GM03348 (cell line): ENCODE measurements at places on chromosomes 4 and X.

DNA sequence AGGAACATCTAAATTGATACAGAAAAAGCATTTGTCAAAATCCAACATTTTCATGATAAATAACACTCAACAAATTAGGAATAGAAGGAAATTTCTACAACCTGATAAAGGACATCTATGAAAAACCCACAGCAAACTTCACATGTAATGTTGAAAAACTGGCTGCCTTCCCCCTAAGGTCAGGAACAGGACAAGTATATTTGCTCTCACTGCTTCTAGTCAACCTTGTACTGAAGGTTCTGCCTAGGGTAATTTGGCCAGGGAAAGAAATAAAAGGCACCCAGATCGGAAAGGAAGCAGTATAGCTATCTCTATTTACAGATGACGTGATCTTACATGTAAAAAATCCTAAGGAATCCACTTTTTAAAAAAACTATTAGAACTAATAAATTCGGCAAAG, 97.1 kb upstream of the USP9X start:
- no peak for DNase-seq

- DNase-seq, result no peak
Observed at GRCh38 chrX:130402208-130402684, 459 bp downstream of the RBMX2 start.

DNA sequence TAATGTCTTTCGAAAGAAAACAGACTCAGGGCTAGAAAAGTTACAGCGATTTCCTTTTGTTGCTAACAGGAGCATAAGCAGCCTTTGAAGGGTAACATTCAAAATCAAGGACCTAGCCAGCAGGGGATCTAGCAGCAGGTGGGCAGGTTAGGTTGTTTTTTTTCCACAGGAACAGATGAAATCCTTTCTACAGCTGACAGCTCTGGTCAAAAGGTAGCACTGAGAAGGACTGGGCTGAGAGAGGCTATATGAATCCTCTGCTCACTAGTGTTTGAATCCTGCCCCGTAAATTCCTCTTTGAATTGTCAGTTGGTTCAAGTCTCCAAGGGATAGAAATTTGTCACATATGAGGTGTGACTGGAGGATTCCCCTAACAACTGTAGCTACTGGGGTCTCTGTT, 188.2 kb downstream of the SH2D1A start:
- DNase-seq, result no peak

- no peak for DNase-seq
Observed at GRCh38 chrX:105168577-105168976, 51.9 kb downstream of the TEX13A start.

GRCh38 chrX:3567686-3568085, 145.8 kb downstream of the PRKX start:
- DNase-seq, result no peak

DNA sequence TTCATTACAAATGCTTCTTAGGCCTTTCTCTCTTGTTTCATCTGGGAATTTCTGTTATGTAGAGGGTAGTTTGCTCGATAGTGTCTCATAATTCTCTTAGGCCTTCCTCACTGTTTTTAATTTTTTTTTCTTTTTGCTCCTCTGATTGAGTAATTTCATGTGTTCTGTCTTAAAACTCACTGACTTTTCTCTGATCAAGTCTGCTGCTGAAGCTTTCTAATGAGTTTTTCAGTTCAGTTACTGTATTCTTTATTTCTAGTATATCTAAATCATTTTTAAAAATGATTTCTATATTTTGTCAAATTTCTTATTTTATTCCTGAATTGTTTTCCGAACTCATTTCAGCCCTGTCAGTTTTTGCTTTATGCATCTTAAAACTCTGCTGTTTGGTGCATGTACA, 228.0 kb downstream of the MID1IP1 start:
- no peak for DNase-seq

DNA sequence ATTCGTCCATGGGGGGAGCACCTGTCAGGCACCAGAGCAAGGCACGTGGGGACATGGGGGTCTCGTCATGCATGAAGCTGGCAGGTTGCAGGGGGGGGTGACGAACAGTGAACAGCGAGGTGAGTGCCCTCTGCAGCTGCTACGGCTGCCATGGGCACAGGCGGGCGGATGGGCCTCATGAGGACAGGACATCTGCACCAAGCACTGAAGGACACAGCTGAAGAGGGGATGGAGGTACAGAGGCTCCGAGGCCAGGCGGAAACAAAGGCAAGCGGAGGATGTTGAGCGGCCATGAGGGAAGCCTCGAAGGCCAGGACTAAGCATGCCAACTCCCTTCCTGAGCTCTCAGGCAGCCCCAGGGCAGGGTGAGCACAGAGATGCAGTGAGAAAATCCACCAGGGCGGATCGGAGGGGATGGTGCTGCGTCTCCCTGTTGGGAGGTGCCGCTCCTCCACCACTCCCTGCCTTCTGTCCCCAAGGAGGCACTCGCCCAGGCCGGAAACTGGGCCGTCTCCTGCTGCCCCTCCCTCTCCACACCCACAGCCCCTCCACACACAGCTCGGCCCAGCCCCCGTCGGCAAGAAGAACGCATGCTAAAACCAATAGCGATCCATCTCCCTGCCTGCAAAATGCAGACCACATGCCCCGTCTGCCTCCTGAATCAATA, 24.6 kb downstream of the ABLIM2 start:
- DNase-seq, result no peak

- peak; percentile 78 for DNase-seq
Observed at GRCh38 chr4:151117371-151117962, 18.0 kb downstream of the RPS3A start.

DNA sequence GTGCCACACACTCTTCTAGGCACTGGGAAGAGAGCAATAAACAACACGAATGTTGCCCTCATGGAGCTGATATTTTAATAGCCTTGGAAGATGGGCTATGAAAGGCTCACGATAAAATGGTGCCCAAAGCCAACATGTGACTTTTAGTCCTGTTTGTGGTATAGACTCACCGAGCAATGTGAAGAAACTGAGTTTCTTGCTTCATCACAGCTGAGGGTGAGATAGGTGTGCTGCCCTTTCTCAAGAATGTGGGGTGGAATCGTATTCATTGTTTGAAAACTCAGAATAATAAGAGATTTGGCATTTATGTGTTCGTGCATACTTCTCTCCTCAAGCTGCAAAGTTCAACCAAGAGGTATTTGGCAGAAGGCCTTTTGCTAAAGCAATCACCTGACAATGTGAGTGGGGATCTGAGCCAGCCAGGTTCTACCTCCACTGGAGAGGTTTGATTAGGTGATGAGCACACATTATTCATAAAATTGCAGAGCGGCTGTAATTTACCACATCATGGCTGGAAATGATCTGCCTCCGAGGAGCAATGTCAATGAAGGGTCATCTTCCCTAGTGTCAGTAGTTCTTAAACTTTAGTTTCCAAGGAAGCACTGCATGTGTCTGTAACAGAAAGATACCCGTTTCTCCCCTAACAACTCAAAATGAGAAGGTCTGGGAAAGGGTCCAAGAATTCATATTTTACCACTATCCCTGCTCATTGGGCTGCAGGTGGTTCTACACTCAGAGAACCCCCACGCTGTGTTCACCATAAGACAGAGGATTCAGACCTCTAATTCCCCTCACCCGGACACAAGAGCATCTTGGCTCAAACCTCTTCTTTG, 41.9 kb upstream of the CBR4 start:
- DNase-seq, result no peak

DNA sequence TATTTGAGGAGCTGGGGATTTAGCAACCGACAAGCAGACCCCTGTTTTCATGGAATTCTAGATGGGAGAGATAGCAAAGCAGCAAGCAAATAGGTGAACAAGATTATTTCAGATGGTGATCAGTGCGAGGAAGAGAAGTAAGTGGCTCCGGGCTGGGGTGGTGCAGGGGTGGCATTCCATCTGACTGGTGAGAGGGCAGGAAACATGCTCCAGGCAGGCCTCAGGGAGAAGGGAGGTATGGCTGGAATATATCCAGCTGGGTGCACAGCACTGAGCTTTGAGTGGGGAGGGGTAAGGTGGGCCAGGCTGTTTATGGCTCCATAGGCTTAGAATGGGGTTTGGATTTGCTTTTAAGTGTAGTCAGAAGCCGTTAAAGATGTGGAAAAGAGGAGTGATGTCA, 21.2 kb downstream of the PTTG2 start:
- no peak for DNase-seq

DNA sequence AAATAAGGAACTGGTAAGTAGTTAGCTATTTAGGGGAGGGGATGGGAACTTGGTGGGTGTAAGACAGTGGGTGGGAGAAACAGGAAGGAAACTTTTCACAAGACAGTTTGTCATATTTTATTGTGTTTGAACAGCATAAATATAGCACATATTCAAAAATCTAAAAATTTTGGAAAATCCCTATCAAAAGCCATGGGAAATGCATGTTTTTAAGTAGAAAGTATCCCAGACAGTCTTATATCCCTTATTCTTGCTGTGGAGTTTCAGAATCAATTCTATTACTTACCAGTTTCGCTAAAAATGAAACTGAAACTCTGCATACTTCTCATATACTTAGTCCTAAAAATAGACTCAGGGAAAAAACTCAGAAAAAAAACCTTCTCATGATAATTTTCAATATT, 22.3 kb upstream of the RASGEF1B start:
- no peak for DNase-seq

DNA sequence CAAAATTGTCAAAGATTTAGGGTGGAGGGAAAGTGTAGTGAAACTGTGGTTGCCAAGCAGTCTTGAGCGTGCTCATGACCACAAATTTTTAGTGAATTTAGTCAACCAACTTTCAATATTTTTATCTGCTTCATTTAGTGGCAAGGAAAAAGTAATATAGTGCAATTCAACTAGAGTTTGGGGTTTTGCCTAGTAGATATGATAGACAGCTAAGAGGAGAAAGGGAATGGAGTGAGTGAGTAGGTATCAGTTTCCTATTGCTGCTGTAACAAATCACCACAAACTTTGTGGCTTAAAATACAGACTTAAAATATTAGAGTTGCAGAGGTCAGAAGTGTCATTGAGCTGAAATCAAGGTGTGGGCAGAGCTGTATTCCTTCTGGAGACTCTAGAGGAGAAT, 3.7 kb upstream of the CT47C1 start:
- DNase-seq, result no peak

DNA sequence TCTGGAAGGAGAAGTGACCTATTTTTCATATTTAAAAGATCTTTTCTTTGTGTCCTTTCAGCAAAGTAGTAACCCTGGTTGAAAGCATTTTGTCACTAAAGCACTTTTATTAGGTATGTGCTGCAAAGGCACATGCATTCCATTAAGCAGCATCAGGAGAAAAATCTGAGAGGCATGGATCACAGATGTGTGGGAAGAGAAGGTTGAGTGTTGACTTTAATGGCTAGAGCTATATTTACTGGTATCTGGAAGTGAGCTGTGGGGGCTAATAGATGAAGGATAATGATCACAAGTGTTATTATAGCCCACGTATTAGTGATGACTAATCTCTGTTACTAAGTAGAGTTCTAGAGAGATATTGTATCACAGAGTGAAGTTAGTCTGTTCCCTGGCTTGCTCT, 1520.7 kb downstream of the ARAP2 start:
- no peak for DNase-seq

GRCh38 chrX:13764281-13764680, 29.7 kb downstream of the OFD1 start:
- DNase-seq, result no peak

GRCh38 chr4:6267573-6267972, 2.1 kb upstream of the WFS1 start:
- DNase-seq, result no peak

GRCh38 chrX:111151764-111152163, 55.8 kb downstream of the PAK3 start:
- DNase-seq, result no peak

DNA sequence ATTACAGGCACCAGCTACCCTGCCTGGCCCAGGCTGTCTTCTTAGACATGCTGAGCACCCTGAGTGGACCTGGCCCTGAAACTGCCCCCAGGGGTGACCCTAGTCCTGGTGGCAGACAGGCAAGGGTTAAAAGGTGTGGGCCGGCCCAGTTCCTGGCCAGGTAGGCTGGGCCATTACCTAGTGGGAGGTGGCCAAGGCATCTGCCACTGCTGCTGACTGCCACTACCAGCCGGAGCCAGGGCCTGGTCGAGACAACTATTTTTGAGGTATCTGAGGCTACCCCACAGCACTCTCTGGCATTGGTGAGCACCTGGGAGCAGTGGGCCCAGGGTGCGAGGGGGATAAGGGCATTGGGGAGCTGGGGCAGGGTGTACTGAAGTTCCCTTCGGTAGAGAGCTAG, at the start of gene CCDC120:
Gene CCDC120, plus strand, starts transcription at position 206 of the 400 bp plus-strand sequence. CDS start 3,043 bp downstream, outside the sequence.
- DNase-seq, result no peak

GRCh38 chr4:120771907-120772306, 150.6 kb downstream of the PRDM5 start:
- DNase-seq, result no peak

DNA sequence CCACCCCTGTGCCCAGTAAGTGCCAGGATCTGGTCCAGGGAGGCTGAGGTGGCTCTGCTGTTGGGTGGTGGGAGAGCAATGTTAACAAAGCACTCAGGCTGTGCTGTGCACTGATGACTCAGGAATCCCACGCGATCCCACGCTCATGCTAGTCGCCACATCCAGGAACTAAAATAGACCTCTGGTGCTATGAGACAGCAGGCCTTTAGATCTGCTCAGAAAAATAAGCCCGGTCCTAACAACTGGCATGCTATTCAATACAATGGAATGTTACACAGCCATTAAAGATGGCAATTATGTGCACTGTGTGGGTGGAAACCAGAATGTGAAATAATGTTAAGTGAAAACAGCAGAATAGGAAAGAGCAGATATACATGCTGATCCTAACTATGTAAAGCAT, 26.0 kb downstream of the ARL13A start:
- DNase-seq, result peak; percentile 58

GRCh38 chr4:128461291-128462102, 173.9 kb upstream of the PGRMC2 start:
- peak; percentile 64 for DNase-seq

DNA sequence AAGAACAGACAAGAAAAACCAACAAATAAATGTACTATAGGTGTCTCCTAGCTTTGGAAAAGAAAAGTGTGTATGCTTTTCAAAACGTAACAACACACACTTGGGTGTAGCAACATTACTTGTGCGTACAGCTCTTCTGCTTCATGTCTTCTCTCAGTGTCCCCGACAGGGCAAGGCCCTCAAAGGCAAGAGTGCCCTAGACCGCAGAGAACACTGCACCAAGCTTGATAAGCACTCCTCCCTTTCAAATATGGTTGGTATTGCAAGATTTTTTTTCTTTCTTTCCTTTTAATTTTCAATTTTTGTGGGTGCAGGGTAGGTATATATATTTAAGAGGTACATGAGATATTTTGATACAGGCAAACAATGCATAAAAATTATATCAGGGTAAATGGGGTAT, 106.8 kb downstream of the EIF4E start:
- no peak for DNase-seq

DNA sequence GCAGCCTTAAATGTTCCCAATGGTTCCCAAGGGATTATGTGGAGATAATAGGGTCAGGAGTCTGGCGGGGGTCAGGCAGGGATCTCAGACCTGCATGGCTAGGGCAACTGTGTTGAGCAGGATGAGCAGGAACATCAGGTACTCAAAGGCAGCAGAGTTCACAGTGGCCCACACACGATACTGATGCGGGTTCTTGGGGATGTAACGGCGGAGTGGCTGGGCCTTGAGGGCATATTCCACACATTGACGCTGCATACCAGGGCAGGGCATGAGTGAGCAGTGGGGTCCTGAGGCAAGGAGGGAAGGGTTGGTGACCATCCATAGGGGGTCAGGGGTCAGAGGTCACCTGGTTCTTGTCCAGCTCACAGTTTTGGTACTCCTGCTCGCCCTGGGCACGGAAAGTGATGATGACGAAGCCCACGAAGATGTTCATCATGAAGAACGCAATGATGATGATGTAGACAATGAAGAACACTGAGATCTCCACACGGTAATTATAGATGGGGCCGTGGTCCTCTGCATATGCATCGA, 15.1 kb upstream of the SYP start:
- no peak for DNase-seq
